Breast epithelium (tissue), 4 donors: ENCODE measurements at places on chromosomes 11 and 22.

DNA sequence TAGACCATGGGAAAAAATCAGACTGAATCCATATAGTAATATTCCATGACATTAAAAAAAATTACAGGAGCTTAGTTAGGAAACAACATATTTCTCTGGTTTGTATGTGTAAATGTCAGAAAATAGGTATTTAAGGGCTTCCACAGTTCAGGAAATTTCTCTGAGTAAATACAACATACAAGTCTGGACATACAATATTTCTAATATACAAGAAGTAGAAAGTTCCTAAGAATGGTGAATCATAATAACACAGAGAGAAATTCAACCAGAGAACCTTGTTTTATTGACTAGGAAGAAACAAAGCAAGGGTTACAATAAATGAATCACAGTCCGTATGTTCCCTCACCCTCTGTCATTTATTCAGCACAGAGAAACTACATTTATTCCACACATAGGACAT, 532.7 kb upstream of the FAT3 start:
- no peak for DNase-seq
- H3K4me1 ChIP-seq: no peaks in the 10 kb centered on the region
- no peak overlapping the region for H3K4me3 ChIP-seq

GRCh38 chr11:114562166-114562916, 2.7 kb upstream of the NXPE1 start:
- no peak overlapping the region for H3K4me3 ChIP-seq
- H3K4me1 ChIP-seq: no peaks in the 10 kb centered on the region
- H3K27me3 ChIP-seq: no peaks in the 10 kb centered on the region
- H3K36me3 ChIP-seq: no peaks in the 10 kb centered on the region
- no peak overlapping the region for H3K27ac ChIP-seq

- DNase-seq: no peak
- no peaks in the 10 kb centered on the region for H3K27me3 ChIP-seq
- H3K36me3 ChIP-seq: no peaks in the 10 kb centered on the region
- peak overlapping the region; percentile 59 for H3K27ac ChIP-seq
These were observed 237.3 kb downstream of the ST3GAL4 start for GRCh38 chr11:126592496-126593410.

DNA sequence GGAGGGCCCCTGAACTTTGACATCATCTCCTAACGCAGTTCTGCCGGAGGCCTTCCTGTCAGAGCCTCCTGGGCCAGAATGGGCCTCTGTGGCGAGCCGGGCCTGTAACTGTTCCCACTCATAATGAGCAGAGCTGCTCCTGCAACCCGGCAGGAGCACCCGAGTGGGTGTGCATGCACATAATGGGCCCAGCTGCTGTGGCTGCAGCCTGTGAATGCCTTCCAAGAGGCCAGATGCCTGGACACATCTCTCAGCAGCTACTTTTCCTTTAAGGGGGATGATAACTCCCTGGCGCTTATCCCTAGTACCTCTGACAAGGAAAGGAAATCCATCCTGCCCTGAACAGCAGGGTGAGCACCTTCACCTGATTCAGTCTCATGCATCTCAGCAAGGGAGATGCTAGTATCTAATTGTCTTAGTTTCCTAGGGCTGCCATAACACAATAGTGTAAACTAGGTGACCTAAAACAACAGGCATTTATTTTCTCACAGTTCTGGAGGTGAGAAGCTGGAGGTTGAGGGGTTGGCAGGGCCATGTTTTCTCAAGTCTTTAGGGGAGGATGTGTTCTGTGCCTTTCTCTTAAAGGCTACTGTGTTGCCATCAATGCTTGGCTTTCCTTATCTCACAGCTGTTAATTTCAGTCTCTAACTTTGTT, 120.5 kb downstream of the TEAD1 start:
- DNase-seq: no peak
- H3K36me3 ChIP-seq: no peaks in the 10 kb centered on the region
- H3K4me1 ChIP-seq: peaks cover 11% of the 10 kb centered on the region
- no peak overlapping the region for H3K4me3 ChIP-seq
- H3K27me3 ChIP-seq: no peaks in the 10 kb centered on the region

DNA sequence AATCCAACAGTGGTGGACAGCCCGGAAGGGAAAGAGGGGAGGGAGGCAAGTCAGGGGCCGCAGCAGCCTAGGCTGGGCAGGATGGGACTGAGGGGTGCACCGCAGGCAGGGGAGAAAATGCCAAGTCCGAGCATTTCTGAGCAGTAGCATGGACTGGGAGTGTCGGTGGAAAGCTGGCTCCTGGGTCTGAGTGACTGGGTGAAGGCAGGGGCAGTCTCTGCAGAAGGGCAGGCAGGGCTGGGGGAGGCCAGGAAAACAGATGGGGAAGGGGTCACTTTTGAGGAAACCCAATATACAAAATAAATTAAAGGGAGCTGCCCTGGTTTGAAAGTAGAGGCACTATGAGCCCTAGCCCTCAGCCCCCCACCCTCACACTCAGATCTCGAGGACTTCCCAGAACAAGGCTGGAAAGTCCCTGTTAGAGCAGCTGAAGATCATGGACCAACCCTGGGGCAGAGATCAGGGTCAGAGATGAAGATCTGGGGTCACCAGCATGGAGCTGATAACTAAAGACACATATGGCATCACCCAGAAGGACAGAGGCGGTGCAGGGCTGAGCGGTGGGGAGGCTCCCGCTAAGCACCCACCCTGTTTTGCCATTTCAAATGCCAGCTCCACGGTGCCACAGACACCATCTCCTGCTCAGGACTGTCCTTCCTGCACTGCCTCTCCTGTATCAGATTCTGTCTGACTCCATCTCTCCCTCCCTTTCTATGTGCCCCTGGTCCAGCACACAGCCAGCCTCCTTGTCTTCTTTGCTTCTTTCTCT, 32.4 kb upstream of the ETS1 start:
- H3K27me3 ChIP-seq: no peaks in the 10 kb centered on the region
- no peak overlapping the region for H3K27ac ChIP-seq
- no peak overlapping the region for H3K4me3 ChIP-seq
- no peak for DNase-seq
- no peaks in the 10 kb centered on the region for H3K4me1 ChIP-seq

GRCh38 chr22:19723983-19724827, 866 bp downstream of the GP1BB start:
- no peak overlapping the region for H3K27ac ChIP-seq
- no peaks in the 10 kb centered on the region for H3K27me3 ChIP-seq
- no peaks in the 10 kb centered on the region for H3K36me3 ChIP-seq

- H3K36me3 ChIP-seq: no peaks in the 10 kb centered on the region
- no peak for DNase-seq
- no peaks in the 10 kb centered on the region for H3K4me1 ChIP-seq
- H3K27me3 ChIP-seq: peaks cover 3% of the 10 kb centered on the region
These were observed 22.4 kb downstream of the RPS6KA4 start for GRCh38 chr11:64381350-64381749.

GRCh38 chr11:2687782-2688191, 12.0 kb downstream of the KCNQ1OT1 start:
- H3K4me3 ChIP-seq: no peak overlapping the region
- H3K27me3 ChIP-seq: no peaks in the 10 kb centered on the region
- H3K27ac ChIP-seq: peak overlapping the region; percentile 27
- no peaks in the 10 kb centered on the region for H3K4me1 ChIP-seq

DNA sequence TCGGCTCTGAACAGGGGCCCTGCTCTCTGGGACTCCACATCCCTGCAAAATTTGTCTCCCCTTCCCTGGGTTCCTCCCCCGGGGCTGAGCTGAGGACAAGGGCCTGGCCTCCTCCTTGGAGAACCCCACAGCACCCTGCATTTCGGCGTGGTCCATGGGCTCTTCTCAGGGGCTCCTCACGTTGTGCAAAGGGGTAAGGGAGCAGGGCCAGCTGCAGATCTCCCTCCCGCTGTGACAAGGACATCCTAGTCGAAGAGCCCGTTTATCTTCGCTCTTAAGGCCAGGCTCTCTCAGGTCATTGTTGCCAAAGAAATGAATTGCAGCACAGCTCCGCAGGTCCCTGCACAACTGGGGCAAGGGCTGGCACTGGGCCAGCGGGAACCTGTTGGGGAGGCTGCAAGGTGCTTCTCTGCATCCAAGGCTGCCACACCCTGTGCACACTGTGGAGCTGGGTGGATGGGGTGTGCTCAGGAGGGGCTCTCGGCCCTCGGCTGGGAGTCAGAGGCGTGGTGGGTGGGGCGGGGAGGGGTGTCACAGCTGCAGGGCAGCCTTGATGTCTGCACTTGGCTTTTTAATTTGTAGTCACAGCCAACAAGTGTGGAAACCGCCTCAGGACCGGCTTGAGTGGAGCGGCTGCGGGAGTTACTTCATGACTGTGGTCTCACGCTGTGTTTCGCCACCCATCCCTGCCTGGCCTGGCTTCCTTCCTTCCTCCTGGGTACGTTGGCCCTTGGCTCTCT, 26.6 kb upstream of the SEPTIN5 start:
- no peaks in the 10 kb centered on the region for H3K36me3 ChIP-seq
- no peak for DNase-seq
- H3K4me1 ChIP-seq: no peaks in the 10 kb centered on the region
- no peaks in the 10 kb centered on the region for H3K27me3 ChIP-seq
- no peak overlapping the region for H3K4me3 ChIP-seq

DNA sequence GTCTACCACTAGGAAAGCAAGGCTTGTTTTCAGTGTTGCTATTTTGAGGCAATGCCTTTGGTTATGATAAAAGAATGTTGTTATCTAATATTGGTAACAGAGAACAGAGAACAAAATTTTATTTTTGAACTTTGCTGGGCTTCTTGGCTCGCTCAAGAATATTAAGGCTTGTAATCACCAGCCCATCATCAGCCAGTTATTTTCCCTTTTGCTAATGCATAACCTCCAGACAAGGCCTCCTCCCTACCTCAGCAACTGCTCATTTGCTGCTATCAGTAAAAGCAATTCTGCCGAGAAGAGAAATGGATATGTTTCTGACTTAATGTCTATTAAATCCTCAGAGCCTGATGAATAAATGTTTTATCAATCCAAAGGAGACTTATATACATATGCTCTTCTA, 8.9 kb downstream of the MTMR2 start:
- no peaks in the 10 kb centered on the region for H3K4me1 ChIP-seq
- no peaks in the 10 kb centered on the region for H3K36me3 ChIP-seq
- no peaks in the 10 kb centered on the region for H3K27me3 ChIP-seq
- no peak for DNase-seq

DNA sequence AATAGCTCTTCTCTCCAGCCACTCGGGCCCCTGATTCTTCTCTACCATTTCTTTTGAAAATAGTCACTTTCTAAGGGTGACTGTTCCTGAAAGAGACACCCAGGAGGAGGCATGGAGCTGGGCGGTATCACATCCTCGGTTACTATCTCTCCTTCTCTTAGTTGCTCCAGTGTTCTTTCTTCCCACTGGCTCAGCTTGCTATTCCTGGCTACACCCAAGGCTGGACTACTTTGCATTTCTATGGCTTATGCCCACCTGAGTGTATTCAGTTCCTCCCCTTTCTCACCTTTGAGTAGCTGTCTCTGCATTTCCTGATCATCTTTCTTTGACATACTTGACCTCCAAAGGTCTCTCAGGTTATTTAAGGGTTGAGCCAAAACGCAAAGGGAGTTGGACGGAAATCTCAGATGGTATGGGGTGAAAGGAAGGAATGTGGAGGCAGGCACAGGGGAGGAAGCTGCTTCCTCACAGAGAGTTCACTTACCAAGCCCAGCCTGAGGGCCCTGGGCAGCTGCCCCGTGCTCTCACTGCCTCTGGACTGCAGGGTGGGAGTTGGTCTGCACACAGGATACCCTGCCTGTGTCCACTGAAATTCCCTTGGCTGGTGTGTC, 155.7 kb downstream of the SNX19 start:
- no peak overlapping the region for H3K4me3 ChIP-seq
- DNase-seq: no peak
- H3K4me1 ChIP-seq: peaks cover 6% of the 10 kb centered on the region
- no peak overlapping the region for H3K27ac ChIP-seq

GRCh38 chr22:44459041-44459440, 39.0 kb downstream of the RTL6 start:
- H3K27me3 ChIP-seq: no peaks in the 10 kb centered on the region
- H3K4me3 ChIP-seq: no peak overlapping the region
- no peak for DNase-seq

DNA sequence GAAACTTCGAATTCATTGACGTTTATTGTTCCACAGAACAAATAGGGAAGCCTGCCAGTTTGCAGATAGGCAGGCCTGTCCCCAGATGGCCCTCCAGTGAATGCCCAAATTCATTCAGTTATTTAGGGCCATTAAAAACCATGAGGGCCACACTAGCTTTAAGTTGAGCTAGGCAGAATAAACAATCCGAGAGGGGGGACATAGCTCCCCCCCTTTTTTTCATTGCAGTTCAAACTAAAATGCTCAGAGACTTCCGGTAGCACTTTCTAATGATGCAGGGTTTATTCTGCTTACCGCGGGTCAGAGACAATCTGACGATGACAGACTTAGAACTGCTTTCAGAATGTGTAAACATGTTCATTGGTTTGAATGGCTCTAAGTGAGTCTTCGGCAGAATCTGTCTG, 72.0 kb downstream of the ZBTB16 start:
- peaks cover 22% of the 10 kb centered on the region for H3K4me1 ChIP-seq
- no peaks in the 10 kb centered on the region for H3K36me3 ChIP-seq
- no peak overlapping the region for H3K4me3 ChIP-seq
- no peak for DNase-seq
- H3K27ac ChIP-seq: no peak overlapping the region

DNA sequence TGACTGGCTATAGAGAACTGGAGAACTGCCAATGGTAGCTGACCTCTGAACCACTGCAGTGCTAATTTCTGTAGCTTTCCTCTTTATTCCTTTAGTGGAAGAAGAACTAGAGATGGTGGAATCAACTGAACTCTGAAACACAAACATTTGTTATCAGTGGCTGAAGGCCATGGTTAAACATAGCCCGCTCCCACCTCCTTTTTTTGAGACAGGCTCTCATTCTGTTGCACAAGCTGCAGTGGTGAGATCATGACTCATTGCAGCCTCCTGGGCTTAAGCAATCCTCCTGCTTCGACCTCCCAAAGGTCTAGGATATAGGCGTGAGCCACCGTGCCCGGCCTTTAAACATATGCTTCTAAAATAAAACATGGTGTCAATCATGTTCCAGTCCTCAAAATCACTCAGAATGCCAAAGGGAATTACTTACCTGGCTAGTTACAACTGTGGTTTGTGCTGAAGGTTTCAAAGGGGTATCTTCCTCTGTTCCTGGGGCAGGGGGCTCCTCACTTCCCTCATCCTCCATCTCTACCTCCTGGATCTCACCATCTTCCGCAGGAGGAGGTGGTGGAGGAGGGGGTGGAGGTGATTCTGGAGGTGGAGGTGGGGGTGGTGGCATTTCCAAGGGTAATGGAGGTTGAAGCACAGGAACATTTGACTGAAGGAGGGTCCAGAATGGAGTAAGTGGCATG, 9.0 kb upstream of the AGBL2 start:
- DNase-seq: no peak
- peaks cover 14% of the 10 kb centered on the region for H3K36me3 ChIP-seq
- H3K27ac ChIP-seq: no peak overlapping the region
- no peaks in the 10 kb centered on the region for H3K27me3 ChIP-seq
- H3K4me3 ChIP-seq: no peak overlapping the region
